Stimulated activated CD8-positive, alpha-beta memory T cell treated with anti-CD3 and anti-CD28 coated beads, Interleukin-15, amount 100 ng/mL, for 24 hours (primary cell): ENCODE measurements at places on chromosomes 7 and 10.

DNA sequence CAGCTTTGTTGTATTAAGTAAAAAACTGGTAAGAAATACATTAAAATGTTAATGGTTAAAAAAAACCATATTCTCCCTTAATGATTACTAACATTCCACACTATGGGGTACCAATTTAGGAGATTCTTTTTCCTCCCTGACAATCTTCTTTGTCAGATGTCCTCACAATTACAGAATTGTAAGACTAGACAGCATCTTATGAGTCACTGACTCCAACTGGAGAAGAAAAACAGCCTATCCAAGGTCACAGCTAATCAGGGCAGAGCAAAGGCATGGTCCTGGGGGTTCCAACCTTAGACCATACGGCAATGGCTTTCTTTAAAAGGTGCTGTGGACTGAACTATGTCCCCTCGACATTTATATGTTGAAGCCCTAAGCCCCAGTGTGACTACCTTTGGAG lies 127.6 kb downstream of the DLG5 start:
- no peak for DNase-seq

DNA sequence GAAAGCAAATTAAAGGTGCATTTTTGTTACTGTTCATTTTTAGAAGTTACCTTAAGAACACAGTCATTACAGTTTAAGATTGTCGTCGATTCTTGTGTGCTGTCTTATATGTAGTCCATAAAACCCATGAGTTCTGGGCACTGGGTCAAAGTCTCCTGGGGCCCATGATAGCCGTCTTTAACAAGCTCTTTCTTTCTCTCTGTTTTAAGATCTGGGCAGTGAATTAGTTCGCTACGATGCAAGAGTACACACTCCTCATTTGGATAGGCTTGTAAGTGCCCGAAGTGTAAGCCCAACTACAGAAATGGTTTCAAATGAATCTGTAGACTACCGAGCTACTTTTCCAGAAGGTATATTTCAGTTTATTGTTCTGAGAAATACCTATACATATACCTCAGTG lies 90.7 kb upstream of the CAPZA2 start:
- DNase-seq = no peak

DNA sequence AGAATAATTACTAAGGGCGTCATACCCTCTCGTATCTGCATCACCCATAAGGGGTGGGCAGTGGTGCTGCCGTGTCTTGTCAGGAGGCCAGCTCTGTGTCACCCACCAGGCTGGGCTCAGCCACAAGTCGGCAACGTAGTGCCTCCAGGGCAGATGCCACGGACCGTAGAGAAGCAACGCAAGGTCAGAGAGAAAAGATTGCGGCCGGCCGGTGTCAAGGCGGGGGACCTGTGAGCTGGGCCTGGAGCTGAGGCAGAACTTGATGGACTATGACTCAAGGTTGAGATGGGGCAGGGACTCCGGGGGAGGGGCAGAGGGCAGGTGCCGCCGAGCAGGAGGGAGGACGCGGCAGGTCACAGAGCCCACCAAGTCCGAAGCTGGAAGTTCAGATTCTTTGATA lies 29.5 kb downstream of the FOXK1 start:
- DNase-seq = no peak

GRCh38 chr10:121610798-121611323 lies 12.6 kb upstream of the FGFR2 start:
- DNase-seq = no peak

GRCh38 chr7:17094963-17095574 lies 203.4 kb upstream of the AHR start:
- no peak for DNase-seq

DNA sequence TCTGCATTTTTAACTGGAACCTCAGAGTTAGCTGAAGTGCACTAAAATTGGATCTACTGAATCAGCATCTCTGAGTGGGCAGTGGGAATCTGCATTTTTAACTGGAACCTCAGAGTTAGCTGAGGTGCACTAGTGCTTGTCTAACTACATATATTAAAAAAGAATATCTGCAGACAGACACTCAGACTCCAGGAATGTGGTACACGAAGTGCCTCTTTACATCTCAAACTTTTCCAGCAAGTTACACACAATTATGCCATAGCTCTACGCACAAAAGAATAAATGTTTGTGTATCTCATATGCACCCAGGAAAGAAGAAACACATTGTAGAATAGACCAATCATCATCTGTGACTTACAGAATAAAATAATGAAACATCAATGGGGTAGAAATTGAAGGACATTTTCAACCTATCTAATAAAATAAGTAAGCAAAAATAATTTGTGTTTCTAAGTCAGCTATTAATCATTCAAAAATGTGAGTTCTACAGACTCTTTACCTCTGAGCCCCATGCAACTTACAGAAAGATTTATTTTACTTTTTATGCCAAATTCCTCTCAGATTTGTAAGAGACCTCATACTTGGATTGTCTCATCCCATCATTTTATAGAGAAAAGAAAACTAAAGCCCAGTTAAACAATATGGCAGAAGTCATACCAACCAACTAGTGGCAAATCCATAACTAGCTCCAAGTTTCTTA lies 28.3 kb downstream of the PPP1R3A start:
- DNase-seq = no peak

- DNase-seq = no peak
These were observed 234.4 kb downstream of the ARHGAP12 start for GRCh38 chr10:31694126-31694685.

GRCh38 chr7:43405948-43406347 lies 177.0 kb upstream of the STK17A start:
- no peak for DNase-seq

DNA sequence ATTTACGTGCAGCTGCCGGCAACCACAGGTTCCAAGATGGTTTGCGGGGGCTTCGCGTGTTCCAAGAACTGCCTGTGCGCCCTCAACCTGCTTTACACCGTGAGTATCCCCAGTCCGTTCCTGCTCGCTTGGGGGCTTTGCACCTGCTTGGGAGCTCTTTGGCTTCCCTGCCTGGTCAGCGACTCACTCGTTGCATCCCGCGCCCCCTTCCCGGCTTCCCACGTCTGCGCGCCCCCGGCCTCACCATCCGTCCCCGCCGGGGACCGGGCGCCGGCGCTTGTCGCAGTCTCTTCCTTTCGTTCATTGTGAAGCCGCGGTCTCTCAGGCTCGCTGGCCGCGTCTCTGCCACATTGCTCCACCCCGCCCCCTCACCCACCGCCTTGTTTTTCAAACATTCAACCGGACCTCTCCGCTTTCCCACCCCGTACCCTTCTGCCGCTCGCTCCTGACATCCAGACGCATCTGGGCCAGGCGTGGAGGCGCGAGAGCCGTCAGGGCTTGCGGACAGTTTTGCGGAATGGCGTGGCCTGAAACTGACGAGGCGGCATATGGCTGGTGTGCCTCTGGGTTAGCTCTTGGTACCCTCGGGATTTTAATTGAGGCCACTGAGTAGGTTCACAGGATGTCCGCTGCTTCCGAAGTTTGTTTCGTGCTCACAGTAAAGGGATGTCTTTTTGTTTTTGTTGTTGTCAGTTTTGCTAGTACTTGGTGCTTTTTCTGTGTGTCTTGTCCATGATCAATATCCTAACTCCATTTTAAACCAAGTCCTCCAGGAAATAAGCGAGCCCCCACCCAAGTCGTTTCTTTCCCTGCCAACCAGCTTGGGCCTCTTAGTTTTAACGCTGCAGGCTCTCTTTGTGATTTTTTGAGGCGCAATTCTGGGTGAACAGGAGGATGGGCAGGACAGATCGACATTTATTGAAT lies 639 bp downstream of the TSPAN13 start:
- DNase-seq = no peak

DNA sequence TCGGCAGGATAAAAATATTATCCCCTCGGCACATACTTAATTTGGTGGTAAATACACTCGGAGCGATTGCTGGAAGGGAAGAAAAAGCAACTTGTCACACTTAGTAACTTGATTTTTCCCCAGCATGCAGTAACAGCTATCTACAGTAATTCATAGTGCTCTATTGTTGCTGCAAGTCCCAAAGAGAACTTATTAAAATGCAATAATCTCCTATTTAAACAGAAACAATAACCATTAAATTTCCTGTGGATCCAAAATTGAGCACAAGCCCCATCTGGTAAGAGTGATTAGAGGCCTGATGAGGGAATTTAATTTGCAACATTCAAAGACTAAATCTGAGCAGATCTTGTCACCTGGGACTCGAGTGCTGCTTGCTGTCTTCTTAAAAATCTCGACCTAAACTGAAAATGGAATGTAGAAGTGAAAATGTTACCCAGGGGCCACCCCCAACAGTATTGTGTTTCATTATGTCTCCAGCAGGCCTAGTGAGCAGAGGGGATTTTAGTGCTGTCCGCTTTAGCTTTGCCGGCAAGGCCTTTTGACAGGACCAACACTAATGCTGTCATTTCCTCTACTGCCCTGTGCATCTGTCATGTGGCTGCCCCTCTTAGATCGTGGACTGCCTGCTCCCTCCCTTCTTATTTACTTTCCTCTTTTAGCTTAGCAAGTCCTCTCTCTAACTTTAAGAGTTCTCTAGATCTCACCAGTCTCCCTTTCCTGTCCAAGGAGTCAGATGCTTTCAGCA lies 639.7 kb downstream of the AUTS2 start:
- DNase-seq = no peak

DNA sequence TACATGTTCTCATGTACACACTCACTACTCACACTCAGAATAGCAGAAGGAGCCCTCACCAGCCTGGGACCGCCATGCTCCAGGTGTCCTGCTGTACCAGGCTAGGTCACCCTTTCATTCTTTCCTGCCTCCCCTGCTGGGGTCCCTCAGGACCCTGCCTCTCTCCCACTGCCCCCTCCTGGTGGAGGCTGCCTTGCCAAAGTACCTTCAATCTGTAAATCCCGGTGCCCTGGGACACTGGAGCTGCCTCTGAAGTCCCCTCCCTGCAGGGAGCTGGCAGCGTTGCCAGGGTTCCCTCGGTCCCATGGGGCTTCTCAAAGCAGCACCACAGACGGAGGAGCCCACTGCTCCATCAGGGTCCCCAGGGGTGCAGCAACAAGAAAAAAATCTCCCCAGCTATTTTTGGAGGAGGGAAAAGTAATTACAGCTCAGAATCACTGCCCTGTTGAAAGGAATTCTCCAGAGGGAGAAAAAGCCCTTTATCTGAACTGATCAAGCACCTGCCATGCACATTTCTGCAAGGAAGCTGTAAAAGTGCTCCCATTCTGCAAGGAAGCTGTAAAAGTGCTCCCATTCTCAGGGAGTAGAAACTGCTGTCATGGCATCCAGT lies 259.9 kb downstream of the PTPRN2 start:
- no peak for DNase-seq

GRCh38 chr7:258476-259190 lies 31.3 kb upstream of the FOXL3 start:
- no peak for DNase-seq

DNA sequence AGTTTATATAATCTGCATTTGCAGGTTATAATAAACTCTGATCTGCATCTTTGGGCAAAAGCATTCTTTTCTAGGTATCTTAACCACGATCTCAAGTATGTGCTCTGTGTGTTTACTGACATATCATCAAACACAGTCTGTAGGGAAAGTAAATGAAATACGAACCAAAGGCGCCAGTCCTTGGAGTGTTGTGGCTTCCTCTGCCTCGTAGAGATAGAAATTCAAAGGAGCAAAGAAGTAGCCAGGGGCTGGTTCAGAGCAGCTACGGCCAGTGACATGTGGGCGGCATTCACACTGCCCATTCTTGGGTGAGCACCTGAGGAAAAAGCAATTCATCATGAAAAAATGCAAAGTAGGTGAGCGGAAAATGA lies 38.7 kb downstream of the LAMB4 start:
- DNase-seq = no peak

GRCh38 chr7:98168181-98168903 lies 42.9 kb upstream of the BHLHA15 start:
- no peak for DNase-seq

DNA sequence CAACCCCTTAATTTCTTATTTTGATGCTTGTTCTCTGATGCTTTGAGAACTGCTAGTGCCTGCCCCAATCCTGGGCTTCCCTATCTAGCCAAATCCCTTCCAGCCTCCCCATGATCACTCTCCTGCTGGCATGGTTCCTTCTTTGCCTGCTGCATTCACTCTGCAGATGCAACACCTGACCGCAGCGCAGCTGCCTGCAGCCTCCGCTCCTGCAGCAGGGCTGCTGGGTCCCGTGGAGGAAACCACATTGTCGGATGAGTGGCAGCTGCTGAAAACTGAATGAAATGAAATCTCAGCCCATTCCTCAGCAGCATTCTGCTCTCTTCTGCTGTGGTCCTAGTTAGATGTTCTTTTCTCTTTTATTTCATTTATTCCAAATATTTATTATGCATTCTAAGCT lies 320.3 kb downstream of the CCDC3 start:
- no peak for DNase-seq

DNA sequence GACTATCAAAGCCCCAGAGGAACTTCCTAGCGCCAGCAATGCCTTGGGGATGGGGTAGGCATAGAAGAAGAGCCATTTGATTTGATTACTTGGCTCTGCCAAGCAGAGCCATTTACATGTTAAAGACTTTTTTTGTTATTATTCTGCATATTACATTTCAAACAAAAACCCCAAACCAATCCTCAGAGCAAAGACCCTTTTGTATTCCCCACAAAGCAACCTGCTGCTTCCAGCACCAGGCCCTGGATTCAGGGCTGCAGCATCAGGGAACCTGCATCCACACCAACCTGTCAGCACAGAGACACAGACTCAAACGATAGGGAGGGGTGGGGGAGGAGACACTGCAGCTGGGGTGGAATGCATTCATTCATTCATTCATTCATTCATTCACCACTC lies 73.2 kb downstream of the GRID1 start:
- no peak for DNase-seq

- DNase-seq = no peak
These were observed 65.6 kb upstream of the CCDC6 start for GRCh38 chr10:59971915-59972314.

GRCh38 chr10:60644436-60645130 lies 133.7 kb upstream of the CDK1 start:
- no peak for DNase-seq

DNA sequence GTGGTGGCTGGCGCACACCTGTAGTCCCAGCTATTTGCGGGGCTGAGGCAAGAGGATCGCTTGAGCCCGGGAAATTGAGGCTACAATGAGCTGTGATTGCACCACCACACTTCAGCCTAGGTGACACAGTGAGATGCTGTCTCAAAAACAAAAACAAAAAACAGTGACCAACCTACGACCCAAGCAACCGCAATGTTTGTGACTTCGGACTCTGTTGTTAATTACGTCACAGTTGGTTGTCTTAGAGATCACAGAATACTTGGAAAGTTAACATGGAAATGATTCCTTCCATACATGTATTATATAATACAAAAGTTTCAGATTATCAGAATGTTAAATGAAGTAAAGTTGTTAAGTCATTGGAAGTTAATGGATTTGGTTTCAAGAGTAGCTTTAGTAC lies 106.2 kb downstream of the REEP3 start:
- DNase-seq = no peak

DNA sequence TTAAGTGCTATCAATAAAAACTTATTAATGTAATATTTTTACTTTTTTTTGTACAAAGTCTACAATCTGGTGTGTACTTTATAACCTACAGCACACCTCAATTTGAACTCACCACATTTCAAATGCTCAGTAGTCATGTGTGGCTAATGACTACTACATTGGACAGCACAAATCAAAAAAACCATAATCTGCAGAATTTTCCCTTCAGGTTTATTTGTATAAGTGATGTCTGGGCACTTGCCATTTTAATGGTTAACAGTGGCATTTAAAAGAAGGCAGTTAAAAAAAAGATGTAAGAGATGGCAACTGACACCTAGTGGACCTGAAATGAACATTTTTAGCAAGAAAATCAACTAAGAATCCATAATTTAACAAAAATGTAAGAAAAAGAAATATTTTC lies 124.6 kb upstream of the NRBF2 start:
- DNase-seq = no peak
